ENCODE measurements at places on chromosomes 12 and 14.

GRCh38 chr12:106131676-106132075 lies 7.1 kb downstream of the NUAK1 start:
- no peak for DNase-seq

GRCh38 chr12:31206038-31206670 lies 119.8 kb downstream of the SINHCAF start:
- no peak for DNase-seq

DNA sequence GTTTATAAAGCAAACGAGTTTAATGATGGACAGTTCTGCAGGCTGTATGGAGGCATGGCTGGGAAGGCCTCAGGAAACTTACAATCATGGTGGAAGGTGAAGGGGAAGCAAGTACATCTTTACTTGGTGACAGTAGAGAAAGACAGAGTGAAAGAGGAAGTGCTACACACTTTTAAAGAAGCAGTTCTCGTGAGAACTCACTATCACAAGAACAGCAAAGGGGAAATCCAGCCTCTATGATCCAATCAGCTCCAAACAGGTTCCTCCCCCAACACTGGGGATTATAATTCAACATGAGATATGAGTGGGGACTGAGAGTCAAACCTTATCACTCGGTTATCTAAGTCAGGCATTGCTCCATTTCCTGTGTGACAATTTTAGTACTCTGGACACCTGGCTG lies 189.9 kb upstream of the CNTN1 start:
- no peak for DNase-seq

- DNase-seq, result no peak
Observed at GRCh38 chr12:47186246-47186645, 106.5 kb upstream of the AMIGO2 start.

DNA sequence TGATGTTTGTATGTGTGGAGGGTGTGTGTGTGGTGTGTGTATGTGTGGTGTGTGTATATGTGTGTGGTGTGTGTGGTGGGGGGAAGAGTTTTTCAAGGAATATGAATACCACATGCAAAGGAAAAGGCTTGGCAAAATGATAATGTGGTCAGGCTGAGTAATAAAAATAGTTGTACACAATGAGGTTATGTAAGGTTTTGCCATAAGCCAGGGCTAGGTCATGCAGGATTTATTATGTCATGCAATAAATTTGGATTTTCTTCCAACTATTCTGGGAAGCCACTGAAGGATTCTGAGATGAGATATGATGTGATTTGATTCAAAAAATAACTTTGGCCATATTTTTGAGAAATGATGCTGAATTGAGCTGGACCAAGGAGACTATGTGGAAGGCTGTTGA lies 1191.6 kb upstream of the SEL1L start:
- DNase-seq, result no peak

GRCh38 chr12:97984974-97985580 lies 522.5 kb downstream of the RMST start:
- no peak for DNase-seq

DNA sequence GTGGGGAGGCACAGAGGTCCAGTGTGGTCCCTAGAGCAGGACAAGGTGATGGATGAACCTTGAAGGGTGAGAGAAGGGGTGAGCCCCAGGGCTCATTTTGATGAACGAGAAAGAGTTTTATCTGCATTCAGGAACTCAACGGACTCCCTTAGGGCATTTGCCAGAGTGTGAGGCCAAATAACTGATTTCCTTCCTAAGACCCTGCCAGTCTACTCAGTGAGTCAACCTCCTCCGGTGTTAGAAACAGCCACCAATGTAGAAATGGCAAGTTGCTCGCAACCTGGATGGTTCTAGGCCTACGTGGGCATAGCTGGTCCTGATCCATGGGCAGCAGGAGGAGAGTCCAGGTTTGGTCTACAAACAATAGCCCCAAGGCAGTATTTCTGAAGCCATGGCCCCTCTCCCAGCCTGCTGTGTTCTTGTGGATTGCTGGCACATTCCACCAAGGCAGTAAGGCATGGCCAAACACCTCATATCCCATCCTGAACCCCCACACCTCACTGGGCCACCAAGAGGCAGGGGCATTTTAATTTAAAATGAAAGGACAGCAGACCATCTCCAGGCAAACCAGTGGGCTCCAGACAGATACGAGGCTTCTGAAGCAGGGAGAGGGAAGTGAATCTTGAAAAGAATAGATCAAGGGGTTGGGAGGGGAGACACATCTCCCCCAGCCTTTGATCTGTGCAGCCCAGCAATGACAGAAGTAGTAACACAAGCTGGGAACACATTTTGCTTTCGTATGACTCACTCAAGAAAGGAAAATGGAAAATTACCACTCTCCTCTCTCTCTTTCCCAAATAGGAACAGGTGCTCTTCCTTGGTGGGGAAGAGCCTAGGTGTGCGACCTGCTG lies 25.4 kb upstream of the TESC start:
- DNase-seq, result no peak

Data from stimulated activated CD8-positive, alpha-beta memory T cell treated with anti-CD3 and anti-CD28 coated beads, Interleukin-4, amount 100 ng/mL, for 24 hours (primary cell).